Stimulated activated CD4-positive, alpha-beta T cell treated with anti-CD3 and anti-CD28 coated beads, TNF-alpha, amount 100 ng/mL, for 48 hours (primary cell): ENCODE measurements at places on chromosomes 6 and 20.

DNA sequence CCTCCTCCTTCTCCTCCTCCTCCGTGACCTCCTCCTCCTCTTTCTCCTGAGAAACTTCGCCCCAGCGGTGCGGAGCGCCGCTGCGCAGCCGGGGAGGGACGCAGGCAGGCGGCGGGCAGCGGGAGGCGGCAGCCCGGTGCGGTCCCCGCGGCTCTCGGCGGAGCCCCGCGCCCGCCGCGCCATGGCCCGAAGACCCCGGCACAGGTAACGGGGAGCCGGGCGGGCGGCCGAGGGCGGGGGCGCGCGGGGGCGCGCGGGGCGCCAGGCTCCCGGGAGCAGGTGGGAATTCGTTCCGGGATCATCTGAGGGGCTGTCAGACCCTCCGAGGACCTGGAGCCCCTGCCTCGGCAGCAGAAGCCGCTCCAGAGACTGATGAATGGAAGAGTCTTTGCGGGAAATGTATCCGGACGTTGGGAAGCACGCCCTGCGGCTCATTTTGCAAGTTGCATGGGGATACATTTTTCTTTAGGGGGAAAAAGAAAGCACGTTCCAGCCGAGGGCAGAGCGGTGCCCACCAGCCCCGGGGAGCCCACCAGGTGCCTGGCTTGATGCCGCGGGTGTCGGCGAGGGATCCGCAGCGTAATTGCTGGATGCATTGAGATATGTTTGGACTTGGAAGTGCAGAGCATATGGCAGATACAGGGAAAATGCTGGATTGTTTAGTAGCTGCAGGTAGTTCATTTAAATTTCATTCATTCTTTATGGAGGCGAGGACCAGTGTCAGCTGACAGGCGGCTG, 394 bp downstream of the MYB start:
- DNase-seq, result no peak

- no peak for DNase-seq
These were observed 117.8 kb downstream of the RTN4IP1 start for GRCh38 chr6:106511288-106512047.

- DNase-seq, result no peak
These were observed 299.0 kb upstream of the STXBP5 start for GRCh38 chr6:146905181-146905704.

DNA sequence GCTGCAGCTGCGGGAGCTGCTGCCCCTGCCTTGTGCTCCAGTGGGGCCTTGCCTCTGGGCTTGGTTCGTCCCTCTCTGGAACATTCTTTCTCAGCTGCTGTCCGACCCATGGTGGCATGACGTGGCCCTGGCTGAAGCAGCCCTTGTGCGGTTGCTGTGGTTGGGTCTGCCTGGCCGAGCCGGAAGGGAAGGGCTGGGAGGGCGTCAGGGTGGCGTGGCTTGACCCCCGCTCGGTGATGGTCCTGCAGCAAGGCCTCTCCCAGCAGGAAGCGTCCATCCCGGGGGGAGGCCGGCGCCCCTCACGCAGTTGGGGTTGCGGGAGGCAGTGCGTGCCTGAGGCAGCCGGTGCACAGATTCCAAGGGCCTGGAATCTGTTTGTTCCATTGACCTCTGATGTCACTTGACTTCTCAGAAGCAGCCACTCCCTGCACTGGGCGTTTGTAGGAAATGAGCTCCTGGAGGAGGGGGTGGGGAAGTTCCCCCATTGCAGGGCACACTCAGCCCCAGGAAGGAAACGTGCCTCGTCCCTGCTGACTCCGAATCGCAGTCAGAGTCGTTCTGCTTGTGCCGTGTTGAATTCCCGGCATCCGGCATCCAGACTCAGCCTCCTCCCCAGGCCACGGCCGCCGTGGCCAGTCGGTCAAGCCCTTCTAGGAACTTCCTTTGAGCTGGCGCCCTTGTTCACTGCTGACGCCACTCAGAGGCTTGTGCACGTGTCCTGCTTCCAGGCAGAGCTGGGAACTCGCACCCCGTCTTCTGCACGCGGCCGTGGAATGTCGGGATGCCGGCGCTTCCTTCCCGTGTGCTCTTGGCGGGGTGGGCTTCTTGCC, 9.7 kb upstream of the TNFRSF6B start:
- peak; percentile 53 for DNase-seq

GRCh38 chr20:17825960-17826843, 126.4 kb downstream of the BANF2 start:
- DNase-seq, result peak; percentile 6
